T-helper 1 cell (primary cell): ENCODE measurements at places on chromosomes 2 and 18.

DNA sequence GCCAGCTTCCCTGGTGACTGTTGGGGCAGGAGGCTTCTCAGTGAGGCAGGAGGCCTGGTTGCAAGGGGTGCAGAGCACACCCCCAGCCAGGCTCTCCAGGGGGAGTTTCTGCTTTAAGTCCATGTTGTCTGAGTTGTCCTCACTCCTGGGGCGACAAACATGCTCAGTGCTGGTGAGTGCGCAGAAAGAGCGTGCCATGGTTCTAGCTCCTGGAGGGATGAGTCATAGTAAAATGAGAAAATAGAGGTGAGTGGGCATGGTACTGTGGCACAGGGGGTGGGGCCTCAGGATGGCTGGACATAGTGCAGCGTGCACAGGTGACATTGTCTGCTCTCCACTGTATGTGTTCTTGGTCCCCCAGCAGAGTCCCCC lies 457.2 kb upstream of the HS6ST1 start:
- no peak for DNase-seq

- DNase-seq = no peak
These were observed 331.5 kb downstream of the HRH4 start for GRCh38 chr18:24791751-24792545.

- DNase-seq = no peak
These were observed 300.5 kb downstream of the INSIG2 start for GRCh38 chr2:118388771-118389170.

GRCh38 chr2:176856683-176857082 lies 355.9 kb upstream of the HNRNPA3 start:
- DNase-seq = peak; percentile 43

GRCh38 chr2:133362061-133362476 lies 206.2 kb downstream of the NCKAP5 start:
- DNase-seq = no peak

GRCh38 chr2:155332016-155332415 lies 633.5 kb downstream of the KCNJ3 start:
- no peak for DNase-seq

DNA sequence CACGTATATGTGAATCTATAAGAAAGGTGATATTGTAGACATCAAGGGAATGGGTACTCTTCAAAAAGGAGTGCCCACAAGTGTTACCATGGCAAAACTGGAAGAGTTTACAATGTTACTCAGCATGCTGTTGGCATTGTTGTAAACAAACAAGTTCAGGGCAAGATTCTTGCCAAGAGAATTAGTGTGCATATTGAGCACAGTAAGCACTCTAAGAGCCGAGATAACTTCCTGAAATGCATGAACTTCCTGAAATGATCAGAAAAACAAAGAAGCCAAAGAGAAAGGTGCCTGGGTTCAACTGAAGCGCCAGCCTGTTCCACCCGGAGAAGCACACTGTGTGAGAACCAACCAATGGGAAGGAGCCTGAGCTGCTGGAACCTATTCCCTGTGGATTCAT lies 101.0 kb downstream of the HS6ST1 start:
- DNase-seq = no peak

- no peak for DNase-seq
These were observed 1627.7 kb downstream of the LRP1B start for GRCh38 chr2:140502951-140503630.

- DNase-seq = no peak
These were observed 33.4 kb upstream of the MLPH start for GRCh38 chr2:237453671-237454070.

DNA sequence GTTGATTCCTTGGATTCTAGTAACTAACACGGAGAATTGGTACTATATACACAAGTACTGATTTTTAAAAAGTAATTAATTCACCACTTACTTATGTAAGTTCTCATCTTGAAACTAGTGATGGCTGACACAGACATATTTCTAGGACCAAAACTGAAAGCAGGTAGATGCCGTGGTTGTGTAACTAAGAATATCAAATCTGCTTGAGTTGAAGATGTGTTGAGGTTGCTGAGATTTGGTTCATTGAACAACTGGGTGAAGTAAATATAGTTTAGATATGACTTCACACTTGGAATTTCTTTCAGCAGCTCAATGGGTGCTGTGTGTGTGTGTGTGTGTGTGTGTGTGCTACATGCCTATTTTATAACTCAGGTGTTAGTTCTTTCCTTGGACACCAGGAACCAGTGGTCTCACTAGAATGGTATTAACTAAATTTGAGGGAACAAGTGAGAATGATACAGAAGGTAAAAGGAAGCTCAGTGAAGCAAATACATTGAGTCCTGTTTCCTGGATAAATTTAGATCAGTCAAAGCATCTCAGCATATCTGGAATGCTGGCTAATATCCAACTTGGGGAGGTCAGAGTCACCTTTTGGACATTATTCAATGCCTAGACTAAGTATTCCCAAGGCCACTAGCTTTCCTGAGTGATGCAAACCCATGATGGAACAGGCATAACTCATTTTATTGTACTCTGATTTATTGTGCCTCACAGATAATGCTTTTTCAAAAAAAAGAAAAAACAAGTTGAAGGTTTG lies 110.7 kb upstream of the ZEB2 start:
- DNase-seq = no peak

DNA sequence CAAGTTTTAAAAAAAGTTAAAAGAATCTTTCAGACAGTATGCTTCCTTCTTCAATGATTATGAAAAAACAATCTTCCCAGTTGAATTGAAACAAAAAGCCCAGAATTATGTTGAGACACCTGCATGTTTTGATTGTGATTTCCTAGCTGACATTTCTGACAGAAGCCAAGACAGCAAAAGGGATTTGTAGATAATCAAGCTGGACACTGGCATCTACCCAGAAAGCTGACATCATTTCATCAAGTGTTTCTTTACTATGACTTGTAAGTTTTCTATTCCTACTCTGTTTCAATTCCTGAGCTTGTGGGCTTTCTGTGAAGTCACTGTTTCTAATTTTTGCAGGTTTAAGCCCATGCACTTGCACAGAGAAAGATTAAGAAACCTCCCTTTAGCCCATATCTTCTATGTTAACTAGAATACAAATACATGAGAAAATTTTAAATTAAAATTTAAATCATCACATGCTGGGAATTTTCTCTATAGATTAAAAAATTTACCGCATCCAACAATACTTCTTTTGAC lies 82.9 kb upstream of the CCDC85A start:
- no peak for DNase-seq

DNA sequence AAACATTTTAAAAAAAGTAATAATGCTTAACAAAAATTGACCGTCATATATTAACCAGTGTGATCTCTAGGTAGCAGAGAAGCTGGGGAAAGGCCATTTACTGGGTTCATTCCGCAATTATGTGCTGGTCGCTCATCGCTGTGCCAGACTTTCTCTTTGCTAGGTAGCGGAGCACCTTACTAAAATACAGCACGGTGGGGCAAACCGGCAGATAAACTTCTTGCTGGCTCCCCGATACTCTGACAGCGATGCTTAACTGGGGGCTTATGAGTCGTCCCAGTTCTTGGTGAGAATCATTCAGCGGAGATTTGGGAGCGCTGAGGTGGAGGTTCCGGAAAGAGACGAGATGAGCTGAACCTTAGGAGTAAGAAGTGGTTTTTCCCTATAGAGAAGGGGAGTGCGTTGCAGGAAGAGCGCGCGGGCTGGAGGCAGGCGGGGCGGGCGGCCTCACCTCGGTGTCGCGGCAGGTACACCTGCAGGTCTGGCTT lies 605 bp downstream of the C2orf68 start:
- DNase-seq = no peak

DNA sequence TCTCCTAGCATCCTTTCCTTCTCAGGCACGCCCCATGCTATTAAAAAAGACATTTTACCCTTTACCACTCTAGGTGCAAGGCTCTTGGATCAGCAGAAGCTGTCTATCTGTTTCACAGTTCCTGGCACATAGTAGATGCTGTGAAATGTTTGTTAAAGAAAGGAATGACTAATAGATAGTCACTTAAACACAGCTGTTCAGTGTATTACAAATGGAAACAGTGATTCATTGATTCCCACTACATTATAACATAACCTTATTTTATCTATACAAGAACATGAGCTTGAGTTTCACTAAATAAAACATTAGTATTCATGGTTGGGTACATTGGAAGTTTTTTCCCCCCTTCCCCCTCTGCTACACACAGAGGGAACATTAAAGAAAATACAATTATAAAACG lies 142.1 kb downstream of the ASXL3 start:
- DNase-seq = no peak

DNA sequence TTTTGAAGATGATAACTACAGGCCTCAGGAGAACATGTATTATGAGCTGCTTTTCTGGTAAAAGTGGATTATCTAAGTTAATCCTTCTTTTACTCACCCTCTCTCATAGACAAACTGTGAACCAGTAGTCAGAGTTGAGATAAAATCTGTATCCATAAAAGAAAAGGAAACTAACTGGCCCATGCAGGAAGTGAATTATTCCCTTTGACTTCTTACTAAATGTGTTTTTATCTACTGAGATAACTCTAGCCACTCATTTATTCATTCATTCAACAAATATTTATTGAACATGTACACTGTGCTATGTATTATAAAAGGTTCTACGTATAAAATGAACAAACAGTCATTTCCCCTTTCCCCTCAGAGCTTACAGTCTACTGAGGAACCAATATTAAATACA lies 10.0 kb downstream of the WDR35 start:
- no peak for DNase-seq

- no peak for DNase-seq
These were observed 1.9 kb upstream of the HOXD11 start for GRCh38 chr2:176105078-176105729.

- DNase-seq = no peak
These were observed 54.5 kb downstream of the ZDBF2 start for GRCh38 chr2:206328974-206329373.

GRCh38 chr2:131590366-131590765 lies 62.7 kb downstream of the CCDC74A start:
- no peak for DNase-seq

DNA sequence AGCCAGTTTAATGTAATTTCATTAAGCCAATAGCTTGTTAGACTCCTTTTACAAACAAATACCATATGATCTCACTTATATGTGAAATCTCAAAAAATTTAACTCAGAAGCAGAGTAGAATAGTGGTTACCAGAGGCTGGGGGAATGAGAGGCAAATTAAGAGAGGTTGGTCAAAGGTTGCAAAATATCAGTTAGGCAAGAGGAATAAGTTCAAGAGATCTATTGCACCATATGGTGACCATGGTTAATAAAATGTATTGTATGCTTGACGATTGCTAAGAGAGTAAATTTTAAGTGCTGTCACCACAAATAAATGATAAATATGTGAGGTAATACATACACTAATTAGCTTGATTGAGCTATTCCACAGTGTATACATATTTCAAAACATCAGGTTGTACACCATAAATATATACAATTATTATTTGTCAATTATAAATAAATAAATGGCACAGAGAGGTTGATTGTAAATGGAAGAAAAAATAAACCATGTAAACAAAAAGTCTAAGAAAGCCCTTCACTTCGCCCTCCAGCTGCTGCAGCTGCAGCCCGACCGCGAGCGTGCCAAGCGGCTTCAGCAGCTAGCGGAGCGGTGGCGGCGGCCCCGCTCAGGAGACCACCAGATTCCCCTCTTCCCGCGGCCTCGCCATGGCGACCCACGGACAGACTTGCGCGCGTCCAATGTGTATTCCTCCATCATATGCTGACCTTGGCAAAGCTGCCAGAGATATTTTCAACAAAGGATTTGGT lies 23.0 kb upstream of the ACTR2 start:
- DNase-seq = peak; percentile 23

DNA sequence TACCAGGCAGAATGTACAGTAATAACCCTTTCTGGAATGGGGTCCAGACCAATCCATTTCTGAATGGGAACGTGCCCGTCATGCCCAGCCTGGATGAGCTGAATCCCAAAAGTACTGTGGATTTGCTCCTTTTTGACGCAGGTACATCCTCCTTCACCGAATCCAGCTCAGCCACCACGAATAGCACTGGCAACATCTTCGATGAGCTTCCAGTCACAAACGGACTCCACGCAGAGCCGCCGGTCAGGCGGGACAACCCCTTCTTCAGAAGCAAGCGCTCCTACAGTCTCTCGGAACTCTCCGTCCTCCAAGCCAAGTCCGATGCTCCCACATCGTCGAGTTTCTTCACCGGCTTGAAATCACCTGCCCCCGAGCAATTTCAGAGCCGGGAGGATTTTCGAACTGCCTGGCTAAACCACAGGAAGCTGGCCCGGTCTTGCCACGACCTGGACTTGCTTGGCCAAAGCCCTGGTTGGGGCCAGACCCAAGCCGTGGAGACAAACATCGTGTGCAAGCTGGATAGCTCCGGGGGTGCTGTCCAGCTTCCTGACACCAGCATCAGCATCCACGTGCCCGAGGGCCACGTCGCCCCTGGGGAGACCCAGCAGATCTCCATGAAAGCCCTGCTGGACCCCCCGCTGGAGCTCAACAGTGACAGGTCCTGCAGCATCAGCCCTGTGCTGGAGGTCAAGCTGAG lies 89.6 kb downstream of the SH3BP4 start:
- no peak for DNase-seq

- DNase-seq = no peak
These were observed 3.1 kb downstream of the IL36RN start for GRCh38 chr2:113061896-113062770.

DNA sequence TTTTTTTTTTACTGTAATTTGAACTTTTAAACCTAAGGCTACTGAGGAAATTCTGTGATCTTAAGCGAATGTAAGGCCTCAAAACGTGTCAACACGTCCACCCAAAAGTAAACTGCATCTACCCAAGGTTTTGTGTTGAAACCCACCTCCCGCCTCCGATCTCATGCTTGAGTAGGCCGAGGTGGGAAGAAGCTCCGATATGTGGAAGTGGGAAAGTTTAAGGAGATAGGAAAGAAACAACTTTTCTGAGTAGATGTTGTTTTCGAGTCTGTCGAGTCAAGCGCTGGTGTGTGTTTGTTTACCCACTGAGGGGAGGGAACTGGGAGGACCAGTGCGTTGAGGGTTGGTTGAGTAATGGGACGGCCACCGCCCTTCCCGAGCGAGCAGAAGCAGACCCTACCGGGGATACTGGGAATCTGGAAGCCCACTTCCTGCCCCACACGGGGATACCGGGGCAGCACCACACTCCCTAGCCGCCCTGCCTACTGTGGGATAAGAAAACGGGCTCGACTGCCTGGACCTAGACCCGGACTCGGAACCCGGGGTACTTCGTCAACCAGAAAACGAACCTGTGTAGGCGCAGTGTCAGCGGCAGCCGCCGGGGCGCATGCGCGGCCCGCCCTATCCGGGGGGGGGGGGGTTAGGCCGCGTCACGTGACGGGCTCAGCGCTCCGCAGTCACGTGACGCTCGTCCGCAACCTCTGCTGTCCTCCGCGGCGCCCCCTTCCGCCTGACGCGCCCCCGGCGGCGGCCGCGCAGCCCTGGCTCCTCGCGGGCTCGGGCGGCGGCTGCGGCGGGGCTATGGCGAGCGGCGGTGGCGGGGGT lies at the start of gene RETREG2:
Gene RETREG2, plus strand, starts transcription at position 724 of the 825 bp plus-strand sequence. Its CDS starts 78 bp downstream, at position 802.
- DNase-seq = peak; percentile 87
